ENCODE measurements at places on chromosomes 2 and 18. TPM values are rescaled to one million over a fixed set of nuclear protein-coding genes. Genes with fewer than 3 reads are reported as not detected.

- no peak for DNase-seq
Observed at GRCh38 chr2:100178085-100178788, 35.8 kb upstream of the AFF3 start.

DNA sequence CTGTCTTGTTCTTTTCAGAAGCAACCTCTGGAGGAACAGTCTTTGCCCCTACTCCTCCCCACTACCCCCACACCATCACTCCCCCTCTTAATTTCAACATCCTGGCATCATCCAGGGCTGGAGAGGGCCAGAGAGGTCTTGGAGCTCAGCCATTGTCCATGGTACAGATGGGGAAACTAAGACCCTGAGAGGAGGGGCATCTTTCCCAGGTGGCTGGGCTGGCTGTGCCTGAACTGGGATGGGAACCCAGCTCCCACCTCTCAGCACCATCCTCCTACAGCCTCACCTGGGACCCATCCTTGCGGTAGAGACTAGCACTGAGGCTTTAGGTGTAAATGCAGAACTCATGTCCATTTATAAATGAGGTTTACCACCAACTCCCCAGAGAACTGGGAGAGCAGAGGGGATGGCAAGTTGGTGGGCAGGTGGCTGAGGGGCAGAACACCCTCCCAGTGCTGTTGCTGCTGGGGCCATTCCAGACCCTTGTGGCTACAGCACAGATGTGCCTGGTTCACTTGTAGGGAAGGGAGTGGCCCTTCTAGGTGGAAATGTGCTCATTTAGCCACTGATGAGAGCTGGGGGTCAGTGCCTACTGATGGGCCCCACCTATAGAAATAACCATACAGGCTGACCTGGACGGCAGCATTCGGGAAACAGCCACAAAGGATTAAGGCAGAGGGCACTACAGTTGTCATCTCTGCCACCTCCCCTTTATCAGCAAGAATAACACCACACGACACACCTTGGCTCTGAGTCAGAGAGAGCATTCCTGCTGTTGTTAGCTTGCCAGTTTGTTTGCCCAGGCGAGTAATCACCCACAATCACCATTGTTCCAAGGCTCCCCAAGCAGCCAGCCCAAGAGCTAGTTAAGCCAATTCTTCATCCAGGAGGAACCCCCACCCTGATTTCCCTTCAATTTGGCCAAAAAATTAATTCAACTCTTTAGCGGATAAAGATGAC is 2.1 kb downstream of the MLPH start:
- no peak for DNase-seq

DNA sequence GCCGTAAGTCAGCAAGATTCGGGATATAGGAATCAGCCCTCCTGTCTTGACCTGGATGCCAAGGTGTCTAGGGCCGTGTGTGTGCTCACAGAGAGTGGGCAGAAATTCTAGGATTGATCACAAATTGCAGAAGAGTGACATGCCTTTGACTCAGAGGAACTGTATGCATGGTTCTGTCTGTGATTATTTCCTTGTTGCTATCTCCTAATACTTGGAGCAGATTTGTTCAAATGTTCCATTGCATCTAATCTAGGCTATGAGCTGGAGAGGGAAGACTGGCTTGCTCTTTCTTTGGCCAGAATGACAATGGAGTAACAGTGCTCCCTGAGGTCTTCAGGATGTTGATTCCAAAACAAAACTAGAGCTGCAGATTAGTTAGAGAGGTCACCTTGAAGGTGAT is 115.0 kb downstream of the EN1 start:
- DNase-seq: no peak

GRCh38 chr2:177029501-177029900 is 183.1 kb upstream of the HNRNPA3 start:
- no peak for DNase-seq

GRCh38 chr2:8669157-8669817 is 12.6 kb upstream of the ID2 start:
- DNase-seq: no peak

DNA sequence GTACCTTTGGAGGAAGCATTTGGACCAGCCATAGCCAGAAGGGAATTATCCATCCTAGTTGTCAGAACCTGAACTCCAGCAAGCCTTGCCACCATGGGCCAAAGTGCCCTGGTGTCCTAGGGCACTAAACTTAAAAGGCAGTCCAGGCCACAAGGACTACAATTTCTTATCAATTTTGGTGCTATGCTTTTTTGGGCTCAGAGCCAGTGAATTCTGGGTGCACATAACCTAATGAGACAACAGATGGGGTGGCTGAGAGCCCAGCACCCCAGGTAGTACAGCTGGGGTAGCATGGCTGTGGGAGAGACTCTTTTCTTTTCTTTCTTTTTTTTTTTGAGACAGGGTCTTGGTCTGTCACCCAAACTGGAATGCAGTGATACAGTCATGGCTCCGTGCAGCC is 14.4 kb upstream of the RANBP2 start:
- DNase-seq: no peak

DNA sequence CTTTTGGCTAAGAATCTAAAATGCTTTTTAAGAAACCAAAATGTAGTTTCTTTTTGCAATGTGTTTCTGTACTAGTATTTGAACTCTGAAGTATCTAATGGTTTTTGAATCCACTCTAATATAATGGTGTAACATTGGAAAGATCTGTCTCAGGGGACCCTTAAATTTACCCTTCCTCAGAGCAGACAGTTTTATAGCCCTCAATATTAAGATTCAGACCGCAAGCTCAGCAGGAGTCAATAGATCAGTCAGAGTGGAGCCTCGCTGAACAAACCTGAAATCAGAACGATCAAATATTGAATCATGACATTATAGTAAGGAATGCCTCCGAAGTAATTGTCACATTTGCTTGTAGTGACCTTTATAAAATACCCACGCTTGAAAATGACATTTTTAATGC is 18.3 kb downstream of the SGPP2 start:
- DNase-seq: no peak

GRCh38 chr2:44531289-44531688 is 169.5 kb downstream of the CAMKMT start:
- no peak for DNase-seq

- no peak for DNase-seq
Observed at GRCh38 chr2:154565433-154565832, 133.1 kb upstream of the KCNJ3 start.

DNA sequence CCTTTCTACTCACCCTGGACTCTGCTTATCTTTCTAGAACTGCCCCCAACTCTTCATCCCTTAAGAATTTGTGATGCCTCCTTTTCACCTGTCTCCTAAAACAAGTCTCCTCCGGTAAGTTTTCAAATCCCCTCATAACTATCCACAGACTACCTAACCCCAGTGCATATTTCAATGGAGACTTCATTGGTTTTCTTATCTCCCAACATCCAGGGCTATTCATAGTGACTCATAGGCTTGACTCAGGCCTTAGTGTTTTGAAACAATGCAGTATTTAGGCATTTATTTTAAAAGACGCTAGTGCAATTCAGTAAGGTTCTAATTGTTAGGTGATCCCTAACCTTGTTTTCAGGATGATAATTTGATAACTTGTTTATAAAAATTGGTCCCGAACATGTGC is 399.2 kb downstream of the CPS1 start:
- DNase-seq: no peak

DNA sequence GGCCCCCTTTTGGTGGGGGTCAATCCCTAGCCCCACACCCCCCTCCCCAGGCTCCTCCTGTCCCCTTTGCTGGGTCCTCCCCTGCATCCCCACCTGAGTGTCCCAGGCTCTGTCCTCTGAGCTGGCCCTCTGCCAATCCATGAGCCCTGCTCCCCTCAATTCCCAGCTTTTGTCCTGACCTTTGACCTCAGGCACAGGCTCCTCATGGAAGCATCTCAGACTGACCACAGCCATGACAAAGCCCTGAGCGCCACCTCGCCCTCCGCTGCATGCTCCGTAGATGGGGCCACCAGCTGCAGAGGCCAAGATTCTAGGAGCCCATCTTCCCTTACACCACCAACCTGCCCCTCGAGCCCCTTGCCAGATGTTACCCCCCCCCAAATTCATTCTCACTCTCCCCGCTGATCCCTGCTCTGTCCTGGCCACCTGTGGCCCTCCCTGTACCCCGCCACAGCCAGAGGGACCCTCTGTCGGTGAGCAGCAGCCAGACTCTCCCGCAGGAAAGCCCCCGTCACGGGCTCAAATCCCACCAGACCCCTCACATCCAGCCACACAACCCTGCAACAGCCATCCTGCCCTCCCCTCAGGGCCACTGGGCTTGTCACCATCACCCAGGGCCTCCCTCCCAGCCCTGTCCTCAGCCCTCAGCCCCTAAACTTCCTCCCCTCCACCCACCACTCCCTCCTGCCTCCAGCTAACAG is 206.0 kb downstream of the MGAT5 start:
- DNase-seq: no peak

DNA sequence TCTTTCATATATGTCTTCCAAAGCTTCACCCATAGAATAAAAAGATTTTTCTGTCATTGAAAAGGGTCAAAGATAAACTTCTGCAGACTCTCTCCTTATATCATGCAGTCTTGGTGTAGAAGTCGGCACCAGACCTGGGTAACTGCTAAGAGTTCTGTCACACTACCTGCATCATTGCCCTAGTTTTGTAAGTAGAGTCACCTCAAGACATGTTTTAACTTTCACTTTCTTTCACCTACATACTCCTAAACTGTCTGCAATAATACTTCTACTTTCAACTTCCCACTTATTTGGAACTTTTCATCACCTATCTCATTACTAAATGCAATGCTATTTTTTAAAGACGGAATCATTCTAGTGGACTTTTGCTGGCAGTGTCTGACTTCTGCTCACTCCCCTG is 475.6 kb upstream of the VRK2 start:
- DNase-seq: no peak

- DNase-seq: no peak
Observed at GRCh38 chr2:22838461-22838860, 546.5 kb upstream of the KLHL29 start.

- DNase-seq: no peak
Observed at GRCh38 chr18:21444465-21445212, 155.9 kb downstream of the ESCO1 start.

DNA sequence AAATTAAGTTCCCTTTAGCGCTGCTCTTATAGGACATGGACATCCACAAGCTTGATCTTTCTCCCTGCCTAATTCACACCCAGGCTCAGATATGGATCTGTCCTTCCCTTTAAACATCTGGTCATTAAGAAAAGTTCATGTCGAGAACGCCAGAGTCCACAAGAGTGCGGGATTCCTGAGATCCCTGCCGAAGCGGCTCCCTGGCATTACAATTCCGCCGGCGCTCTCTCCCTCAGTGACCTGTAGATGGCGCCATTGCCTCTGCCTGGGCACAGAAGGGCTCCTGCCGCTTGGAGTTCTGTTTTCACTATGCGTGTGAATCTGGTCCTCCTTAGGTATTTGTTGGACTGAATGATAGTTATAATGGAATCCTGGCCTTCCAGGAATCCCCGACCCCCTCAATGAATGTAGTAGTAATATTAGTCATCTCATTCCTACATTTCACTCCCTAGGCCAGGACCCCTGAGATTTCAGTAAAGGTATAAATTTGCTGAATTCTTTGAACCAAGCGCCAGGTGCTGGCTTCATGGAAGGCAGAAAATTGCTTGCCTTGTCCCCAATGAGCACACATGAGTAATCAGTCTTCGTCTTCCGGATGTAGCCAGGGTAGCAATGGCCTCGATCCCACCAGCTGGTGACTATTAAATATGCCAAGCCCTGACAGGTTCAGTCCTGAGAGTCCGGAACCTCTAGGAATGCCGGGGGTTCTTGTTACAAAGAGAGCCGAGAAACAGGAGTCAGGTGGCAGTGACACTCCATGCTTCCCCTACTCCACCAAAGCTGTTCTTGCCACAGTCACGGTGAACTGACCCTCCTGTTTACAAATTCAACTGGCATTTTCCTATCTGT is 26.4 kb upstream of the CD207 start:
- peak; percentile 67 for DNase-seq

DNA sequence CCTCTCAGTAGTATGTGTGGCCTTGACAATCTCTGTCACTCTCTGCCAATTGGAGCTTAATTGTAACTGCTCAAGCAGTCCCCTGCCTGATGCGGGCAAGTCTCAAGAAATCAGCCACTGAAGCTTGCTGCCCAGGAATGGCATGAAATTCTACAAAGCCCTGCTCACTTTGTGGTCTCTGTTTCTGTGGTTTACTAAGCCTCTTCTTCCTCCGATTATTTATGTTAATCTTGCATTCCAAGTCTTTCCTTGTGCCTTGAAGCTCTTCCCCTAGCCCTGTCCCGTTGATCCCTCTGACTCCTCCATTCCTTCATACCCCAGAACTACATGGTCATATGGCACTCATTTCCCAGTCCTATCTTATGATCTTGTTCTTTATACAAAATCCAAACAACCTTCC is 489.3 kb upstream of the CHST9 start:
- no peak for DNase-seq

GRCh38 chr2:46041434-46041833 is 255.8 kb upstream of the EPAS1 start:
- no peak for DNase-seq

DNA sequence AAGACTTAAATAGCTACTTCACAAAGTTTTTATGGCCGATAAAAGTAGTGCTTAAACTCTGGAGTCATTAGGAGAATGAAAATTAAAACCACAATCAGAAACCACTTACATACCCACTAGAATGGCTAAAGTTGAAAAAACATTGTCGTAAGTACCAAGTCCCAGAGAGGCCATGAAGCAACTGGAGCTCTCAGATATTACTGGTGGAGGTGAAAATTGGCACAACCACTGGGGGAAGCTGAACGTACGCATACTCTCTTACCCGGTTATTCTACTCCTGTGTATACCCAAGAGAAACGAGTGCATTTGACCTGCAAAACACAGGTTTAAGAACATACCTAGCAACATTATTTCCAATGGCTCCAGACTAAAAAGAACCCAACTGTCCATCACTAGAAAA is 76.5 kb upstream of the TMEM247 start:
- DNase-seq: no peak

- DNase-seq: no peak
Observed at GRCh38 chr2:158015428-158016076, 86.1 kb upstream of the UPP2 start.

DNA sequence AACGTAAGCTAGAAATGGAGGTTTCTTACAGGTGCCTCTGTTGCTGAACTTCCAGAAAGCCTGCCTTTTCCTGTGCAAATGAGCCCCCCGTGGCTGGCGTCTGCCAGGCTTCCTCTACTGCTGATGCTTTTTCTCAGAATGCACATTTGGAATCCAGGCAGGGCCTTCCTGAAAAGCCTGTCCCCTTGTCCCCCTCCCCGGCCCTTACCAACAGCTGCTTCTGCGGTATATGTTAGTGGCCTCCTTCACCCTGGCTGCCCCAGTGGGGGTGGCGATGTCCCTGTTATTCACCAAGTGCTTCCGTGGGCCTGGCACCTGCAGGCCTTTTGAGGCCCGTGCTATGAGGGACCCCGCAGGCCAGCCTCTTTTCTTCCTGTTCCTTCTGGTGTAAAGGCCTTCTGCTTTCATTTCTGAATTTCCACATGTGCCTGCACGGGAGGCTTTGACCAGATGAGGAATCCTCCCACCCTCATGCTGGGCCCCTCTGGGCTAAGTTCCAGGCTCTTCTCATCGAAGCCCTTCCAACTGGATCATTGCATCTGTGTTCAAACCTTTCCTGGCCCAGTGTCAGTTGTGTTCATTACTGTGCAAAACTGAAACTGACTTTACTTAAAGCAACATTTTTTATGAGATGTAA is 10.4 kb downstream of the CNDP2 start:
- DNase-seq: no peak

GRCh38 chr2:214679736-214680135 is 129.7 kb downstream of the BARD1 start:
- DNase-seq: no peak

- no peak for DNase-seq
Observed at GRCh38 chr18:8791171-8791651, 85.9 kb downstream of the MTCL1 start.

The HJURP gene
- 40.4 TPM for total RNA-seq

The COL4A3 gene
- total RNA-seq: not detected

The NGEF gene
- not detected for total RNA-seq

The CCDC85A gene
- total RNA-seq: not detected

The MEIS1 gene
- not detected for total RNA-seq

The CSRNP3 gene
- not detected for total RNA-seq

The ALPP gene
- not detected for total RNA-seq
